ENCODE measurements at places on chromosomes 12 and 14. TPM values are rescaled to one million over a fixed set of nuclear protein-coding genes. Genes with fewer than 3 reads are reported as not detected.

DNA sequence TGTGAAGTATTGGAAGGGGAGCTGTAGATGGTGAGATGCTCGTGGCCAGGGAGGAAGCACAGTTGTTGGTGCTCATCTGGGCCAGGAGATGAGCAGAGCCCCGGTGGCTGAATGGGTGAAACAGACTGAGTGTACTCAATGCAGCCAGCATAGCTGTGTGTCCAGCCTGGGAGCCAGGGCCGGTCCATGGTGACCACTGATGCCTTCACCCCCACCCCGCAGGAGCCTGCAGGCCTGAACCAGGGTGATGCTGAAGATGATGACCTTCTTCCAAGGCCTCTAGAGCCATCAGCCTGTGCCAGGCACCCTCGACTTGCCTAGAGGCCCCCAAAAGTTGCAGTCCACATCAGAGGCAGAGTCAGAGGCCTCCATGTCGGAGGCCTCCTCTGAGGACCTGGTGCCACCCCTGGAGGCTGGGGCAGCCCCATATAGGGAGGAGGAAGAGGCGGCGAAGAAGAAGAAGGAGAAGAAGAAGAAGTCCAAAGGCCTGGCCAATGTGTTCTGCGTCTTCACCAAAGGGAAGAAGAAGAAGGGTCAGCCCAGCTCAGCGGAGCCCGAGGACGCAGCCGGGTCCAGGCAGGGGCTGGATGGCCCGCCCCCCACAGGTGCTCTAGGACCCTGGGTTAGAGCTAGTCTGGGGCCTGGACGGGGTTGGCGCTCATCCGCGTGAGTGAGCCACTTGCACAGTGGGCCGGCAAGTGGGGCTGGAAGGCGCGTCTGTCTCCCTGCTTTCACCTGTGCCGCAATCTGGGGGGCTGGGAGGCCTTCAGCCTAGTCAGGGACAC is 3.0 kb downstream of the TNFAIP2 start:
- no peak for DNase-seq

GRCh38 chr14:51513281-51513680 is 138.4 kb upstream of the FRMD6 start:
- no peak for DNase-seq

Gene MFAP5
- total RNA-seq, result not detected

- DNase-seq, result no peak
These were observed 14.1 kb downstream of the TNS2 start for GRCh38 chr12:53063708-53064612.

GRCh38 chr14:99270458-99271220 is 1.4 kb downstream of the BCL11B start:
- no peak for DNase-seq

Gene ANO2
- not detected for total RNA-seq

GRCh38 chr12:123238961-123239360 is 5.7 kb downstream of the MTRFR start:
- DNase-seq, result no peak

GRCh38 chr14:61602733-61603077 is 92.6 kb upstream of the HIF1A start:
- DNase-seq, result no peak

DNA sequence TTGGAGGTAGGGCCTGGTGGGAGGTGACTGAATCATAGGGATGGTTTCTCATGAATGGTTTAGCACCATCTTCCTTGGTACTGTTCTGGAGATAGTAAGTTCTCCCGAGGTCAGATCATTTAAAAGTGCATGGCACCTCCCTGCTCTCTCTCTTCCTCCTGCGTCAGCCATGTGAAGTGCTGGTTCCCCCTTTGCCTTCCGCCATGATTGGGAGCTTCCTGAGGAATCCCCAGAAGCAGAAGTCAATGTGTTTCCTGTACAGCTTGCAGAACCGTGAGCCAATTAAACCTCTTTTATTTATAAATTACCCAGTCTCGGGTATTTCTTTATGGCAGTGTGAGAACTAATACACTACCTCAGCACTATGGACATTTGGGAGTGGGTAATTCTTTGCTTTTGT is 4.8 kb upstream of the LGMN start:
- no peak for DNase-seq

Gene GPX2
- not detected for total RNA-seq

DNA sequence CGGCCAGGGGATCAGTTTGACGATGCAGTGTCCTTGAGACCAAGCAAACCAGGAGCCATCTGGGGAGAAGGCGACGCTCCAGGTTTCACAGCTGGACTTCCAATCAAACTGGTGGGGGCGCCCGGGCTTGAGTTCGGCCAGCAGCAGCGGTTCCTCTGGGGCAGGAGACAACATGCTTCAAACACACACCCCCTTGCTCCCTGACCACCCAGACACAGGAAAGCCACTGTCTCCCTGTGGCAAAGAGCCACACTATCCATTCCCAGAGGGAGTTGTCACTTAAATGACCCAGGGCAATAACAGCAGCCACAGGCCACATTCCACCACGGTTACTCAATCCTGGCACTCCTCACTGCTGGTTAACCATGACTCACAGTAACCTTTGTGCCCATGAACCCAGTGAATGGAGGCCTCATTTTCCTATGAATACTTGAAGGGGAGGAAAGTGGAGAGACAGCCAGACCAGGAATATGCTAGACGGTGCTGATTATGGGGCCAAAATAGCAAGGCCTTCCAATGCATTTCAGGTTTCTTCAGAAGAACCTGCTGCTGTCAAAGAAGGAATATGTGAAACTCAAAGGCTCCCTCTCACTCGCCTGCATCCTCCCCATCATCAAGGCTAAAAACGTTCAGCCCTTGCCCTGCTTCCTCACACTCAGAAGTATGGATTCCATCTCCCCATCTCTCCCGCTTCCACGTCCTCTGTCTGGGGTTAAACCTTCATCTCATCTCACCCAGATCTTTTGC is 8.5 kb downstream of the WSB2 start:
- DNase-seq, result peak; percentile 93

Measured in NCI-H460 (cell line).